T47D (cell line): ENCODE measurements at places on chromosomes 7 and 10.

DNA sequence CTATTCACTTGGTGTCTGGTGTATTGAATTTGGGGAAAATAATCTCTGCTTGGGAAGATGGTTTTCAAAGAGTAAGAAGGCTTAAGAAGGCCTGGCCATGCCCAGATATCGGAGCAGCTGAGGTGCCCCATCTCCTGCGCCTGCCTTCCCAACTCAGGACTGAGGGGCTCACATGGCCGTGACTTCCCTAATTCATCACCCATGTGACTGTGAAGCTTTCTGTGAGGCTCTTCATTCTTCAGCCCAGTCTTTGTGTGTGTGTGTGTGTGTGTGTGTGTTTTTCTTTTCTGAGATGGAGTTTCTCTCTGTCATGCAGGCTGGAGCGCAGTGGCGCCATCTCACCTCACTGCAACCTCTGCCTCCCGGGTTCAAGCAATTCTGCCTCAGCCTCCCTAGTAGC, 53.2 kb downstream of the PROSER2 start:
- DNase-seq = no peak

DNA sequence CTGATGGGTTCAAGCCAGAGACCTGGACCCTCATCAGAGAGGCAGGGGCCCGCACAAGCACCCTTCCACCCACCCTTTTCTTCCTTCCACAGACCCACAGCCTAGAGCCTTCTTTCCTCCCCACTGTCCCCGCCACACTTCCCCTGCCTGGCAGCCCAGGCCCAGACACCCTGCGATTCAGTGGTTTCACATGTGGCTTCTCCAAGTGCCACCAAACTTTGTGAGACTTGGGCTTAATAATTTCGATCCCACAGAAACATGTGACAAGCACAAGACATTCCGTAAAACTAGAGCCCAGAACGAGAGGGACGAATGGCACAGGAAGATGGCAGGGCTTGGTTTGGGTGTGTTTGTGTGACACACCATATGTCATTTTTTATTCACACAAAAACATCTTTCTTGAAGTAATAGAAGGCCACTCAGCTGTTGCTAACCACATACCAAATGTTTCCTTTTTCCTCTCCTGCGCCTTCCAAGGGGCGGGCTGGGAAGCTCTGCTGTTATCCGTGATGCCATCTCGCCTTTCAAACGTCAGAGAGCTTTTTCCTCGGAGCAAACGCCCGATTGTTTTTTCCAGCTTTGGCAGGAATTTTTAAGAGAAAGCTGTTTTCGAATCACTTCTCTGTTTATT, 162.9 kb downstream of the GRK5 start:
- no peak for DNase-seq

GRCh38 chr7:114356133-114356532, 58.5 kb upstream of the FOXP2 start:
- no peak for DNase-seq

DNA sequence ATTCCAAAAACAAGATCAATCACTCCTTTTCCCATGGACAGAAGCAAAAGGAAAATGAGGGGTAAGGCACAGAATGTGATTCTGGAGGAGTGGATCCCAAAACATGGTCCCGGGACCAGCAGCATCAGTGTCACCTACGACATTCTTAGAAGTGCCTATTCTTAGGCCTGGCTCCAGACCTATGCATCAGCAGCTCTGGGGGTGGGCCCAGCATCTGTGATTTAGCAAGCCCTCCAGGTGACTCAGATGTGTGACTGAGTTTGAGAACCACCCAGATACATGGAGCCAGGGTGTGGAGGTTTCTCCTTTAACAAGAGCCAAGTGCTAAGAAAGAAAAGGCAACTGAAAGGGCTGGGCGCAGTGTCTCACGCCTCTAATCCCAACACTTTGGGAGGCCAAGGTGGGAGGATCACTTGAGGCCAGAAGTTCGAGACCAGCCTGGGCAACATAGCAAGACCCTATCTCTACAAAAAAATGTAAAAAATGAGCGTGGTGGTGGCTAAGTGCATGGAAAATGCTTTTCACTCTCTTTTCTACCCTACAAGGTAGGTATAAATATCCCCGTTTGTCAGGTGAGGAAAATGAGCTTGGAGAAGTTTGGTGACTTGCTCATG, 17.1 kb upstream of the ARPC1A start:
- DNase-seq = no peak

DNA sequence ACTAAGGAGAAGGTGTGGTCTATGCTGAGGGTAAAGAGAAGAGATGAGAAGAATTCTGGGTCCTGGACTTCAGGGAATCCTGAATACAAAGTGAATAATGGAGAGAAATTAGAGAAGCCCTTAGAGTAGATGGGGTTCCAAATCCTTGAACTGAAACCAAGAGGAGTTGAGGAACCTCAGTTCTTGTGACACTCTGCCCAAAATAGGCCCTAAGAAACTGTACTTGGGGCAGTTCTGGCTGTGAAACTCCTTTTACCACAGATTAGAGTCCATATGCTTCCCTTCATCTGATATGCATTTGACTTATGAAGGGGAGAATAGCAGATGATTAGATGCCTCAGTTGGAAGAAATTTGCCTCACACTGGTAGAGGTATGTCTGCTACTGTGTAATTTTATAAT, 19.0 kb downstream of the TES start:
- no peak for DNase-seq

DNA sequence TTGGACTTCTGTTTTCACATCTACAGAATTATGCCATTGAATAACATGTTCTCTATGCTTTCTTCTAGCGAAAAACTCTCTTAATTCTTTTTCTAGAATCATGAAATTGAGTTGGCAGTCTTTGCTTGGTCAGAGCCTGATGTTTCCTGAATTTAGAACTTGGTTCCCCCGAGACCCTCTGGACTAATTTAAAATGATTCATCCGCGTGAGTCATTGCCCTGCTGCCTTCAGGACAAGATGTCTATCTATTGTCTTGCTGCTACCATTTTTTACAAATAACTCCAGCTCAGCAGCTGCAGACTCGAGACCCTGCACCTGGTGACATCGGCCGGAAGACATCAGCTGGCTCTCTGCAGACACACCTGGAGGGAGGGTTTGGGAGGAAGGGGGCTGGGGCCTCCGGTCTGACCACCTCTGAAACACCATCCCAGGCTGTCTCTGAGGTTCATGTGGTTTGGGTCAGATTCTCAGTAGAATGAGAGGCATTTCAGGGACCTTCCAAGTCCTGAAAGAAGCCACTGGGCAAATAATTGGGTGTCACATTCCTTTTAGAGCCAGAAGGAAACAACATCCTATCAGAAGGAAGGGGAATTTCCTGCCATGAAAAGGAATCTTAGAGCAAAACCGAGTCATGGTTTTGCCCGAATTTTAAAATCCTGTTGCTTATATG, 20.9 kb upstream of the KLF6 start:
- no peak for DNase-seq

- no peak for DNase-seq
Measured at GRCh38 chr7:4204513-4205165, 477.5 kb upstream of the FOXK1 start.

GRCh38 chr10:75418293-75418692, 13.1 kb upstream of the LRMDA start:
- DNase-seq = no peak

DNA sequence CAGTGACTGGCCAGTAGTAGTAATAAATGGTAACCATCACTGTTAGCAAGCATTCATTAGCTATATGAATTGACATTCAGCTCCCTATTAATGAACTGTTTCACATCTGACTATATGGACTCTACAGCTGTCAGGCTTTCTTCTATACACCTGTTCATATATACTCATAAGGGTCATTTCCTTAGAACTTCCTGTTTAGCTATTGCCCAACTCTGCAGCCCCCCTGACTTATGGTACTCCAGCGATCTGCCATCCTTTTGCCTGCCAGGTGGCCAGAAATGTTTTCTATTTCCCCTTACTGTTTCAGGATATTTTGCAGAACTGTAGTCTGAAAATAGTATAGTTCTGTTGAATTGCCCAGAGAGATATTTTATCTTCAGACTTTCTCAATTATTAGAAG, 56.6 kb downstream of the TASOR2 start:
- DNase-seq = no peak

GRCh38 chr7:85191383-85191782, 4.5 kb upstream of the SEMA3D start:
- DNase-seq = no peak

DNA sequence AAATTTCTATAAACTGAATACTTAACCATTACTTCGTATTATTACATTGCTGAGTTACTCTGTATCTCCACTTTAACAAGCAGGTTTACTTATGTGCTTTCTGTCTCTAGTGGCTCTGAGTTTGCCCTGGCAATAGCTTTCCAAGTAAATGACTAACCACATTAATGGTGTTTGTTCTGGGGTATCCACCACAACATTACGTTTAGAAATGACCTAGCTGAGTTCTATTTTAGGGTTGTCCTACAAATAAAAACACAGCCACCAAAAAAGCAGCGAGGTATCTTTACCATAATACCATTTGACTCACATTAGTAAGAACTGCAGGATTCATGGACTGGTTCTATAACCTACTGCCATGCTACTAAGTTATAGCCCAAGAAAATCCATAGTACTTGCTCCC, 83.1 kb downstream of the HIBADH start:
- no peak for DNase-seq
